Immature natural killer cell (primary cell): ENCODE measurements at places on chromosomes 16 and 17. TPM values are rescaled to one million over a fixed set of nuclear protein-coding genes. Genes with fewer than 3 reads are reported as not detected.

MYOCD gene
- not detected for polyA plus RNA-seq

TBC1D28 gene
- not detected for polyA plus RNA-seq

TRPV3 gene
- 1.3 TPM for polyA plus RNA-seq

DNA sequence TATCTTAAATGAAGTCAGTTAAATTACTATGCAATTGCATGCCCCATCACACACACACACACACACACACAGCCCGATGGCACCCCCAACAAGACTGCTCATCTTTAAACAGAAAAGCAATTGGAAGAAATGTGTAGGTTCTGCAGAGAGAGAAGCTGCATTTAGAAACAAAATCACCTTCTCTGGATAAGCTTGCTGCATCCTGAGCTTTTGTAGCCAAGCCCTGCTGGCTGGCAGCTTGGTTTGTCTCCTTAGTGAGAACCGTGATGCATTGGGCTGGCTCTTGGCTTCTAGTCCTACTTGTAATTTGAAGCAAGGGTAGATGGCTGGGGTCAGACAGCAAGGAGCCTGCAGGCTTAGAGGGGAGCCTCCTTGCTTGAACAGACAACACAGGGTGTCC is 153.8 kb downstream of the SOX9 start:
- DNase-seq: no peak

DNA sequence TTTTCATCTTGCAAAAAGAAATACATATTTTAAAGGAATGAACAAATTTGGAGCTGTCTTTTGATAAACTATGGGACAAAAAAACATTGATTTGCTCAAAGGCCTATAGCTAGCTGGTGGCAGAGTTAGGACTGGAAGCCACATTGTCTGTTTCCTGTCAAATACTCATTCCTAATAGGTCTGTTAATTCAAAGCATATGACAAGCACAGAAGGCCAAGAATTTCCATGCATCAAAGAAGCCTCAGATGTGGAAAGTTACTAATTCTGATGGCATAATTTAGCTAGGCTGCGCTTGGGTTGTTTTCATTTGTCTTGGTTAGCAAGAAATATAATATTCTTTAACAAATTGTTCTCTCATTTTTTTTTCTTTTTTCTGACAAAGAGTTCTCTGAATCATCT is 98.0 kb downstream of the CDK5R1 start:
- no peak for DNase-seq

DNA sequence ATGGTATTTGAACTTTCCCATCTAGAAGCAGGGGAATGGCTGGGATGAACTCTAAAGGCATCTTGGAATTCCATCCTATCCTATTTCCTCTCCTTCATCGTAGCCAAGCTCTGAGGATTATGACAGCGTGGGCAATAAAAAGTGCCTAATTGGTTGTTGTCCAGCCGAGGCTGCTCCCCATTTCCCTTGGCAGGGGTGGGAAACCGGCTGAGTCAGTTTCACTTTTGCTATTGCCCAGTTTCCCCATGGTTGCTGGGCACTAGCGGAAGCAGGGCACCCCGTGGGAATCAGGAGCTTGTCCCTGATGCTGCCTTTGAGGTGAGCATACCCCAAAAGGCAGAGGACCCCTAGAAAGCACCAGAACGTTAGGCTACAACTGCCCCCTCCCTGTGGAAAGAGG is 13.8 kb upstream of the SP2 start:
- no peak for DNase-seq

GRCh38 chr16:85557083-85557970 is 55.8 kb upstream of the GSE1 start:
- peak; percentile 40 for DNase-seq

DNA sequence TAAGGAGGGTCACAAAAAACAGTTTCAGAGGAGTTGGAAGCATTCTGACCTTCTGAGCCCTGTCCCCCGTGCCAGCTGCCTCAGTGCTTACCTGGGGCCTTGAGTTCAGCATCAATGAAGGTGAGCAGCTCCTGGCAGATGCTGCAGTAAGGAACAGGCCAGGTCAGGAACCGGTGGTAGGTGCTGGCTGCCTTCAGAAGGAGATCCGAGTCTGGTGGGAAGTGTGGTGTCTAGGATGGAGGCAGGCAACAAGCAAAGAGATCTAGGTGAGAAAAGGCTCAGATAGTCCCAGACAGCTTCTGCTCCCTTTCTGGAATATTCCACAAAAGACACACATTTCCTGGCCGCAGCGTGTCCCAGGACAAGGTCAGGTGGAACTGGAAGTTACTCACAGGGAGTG is 37.2 kb upstream of the PIK3R6 start:
- DNase-seq: no peak

DNA sequence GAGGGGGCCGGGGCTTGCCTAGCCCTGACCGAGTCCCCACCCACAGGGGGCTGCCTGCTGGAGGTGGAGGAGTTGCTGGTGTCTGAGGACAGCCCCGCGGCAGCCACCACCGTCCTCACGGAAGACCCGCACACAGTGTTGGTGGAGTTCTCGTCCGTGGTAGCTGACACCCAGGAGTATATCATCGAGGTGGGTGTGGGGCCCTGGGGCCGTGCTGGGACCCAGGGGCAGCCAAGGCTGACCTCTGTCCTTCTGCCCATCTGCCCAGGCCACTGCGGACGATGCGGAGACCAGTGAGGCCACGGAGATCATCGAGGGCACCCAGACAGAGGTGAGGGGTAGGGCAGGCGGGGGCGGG is 1.5 kb upstream of the DNASE1L2 start:
- no peak for DNase-seq

GRCh38 chr17:82202981-82203380 is 9.7 kb downstream of the CCDC57 start:
- DNase-seq: peak; percentile 29

GRCh38 chr16:1152651-1153259 is at the start of gene CACNA1H:
Gene CACNA1H, plus strand, starts transcription at chr16:1153106. Its CDS starts 632 bp downstream, at chr16:1153738.
- DNase-seq: peak; percentile 37

DNA sequence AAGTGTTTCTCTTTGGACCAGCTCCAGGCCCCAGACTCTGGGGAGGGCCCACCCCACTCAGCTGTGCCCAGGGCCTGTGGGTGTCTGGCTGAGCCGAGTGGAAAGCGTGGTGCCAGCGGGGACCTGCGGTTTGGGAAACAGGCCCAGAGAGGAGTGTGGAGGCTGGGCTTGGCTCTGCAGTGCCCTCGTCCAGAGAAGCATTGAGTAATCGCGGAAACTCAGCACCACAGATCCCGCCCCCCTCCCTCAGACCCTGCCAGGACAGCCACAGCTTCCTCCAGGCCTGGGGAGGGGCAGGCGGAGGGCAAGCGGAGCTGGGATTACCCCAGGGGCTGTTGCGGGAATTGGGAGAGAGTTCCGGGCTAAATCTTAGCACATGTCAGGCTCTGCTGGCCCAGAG is 14.6 kb upstream of the PITPNA start:
- DNase-seq: no peak

GRCh38 chr16:64295466-64295865 is 826.4 kb downstream of the CDH11 start:
- DNase-seq: no peak

GRCh38 chr17:80187515-80187941 is 17.7 kb downstream of the CARD14 start:
- no peak for DNase-seq

DNA sequence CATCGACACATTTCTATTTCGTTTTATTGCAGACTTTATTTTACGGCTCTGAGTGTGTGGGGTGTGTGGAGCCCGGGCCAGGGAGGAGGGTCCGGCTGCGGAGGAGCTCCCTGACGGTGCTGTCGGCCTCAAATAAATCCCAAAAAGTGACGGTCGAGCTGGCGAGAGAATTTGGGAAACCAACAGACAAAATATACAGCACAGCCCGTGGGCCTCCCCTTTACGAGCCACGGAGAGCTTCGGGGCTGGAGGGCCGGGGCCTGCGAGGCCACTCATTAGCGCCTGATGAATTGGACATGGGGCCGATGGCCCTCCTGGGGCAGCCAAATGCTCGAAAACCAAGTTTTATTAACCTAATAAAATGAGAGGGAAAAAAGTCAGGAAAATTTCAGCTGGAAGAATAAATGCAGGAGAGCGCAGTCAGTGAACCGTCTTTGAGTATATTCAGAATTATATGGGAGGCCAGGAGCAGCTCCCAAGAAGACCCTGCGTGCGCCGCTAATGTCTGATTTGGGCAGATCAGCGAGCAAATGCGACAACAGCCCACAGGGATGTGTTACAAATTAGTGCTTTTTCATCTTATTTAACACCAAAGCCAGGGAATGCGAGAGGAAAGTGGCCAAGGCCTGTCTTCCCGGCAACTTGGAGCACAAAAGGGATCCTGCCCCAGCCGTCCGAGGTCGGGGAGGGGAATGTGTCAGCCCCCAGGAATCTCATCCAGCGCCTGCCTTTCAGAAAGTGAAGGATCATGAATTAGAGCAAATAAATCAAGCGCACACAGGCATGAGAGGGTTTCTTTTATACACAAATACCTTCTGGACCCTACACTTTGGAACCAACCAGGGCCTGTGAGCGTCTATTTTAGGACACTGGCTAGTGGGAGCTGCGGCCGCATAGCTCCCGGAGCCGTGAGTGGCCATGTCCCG is 249.1 kb downstream of the C16orf95 start:
- no peak for DNase-seq

DNA sequence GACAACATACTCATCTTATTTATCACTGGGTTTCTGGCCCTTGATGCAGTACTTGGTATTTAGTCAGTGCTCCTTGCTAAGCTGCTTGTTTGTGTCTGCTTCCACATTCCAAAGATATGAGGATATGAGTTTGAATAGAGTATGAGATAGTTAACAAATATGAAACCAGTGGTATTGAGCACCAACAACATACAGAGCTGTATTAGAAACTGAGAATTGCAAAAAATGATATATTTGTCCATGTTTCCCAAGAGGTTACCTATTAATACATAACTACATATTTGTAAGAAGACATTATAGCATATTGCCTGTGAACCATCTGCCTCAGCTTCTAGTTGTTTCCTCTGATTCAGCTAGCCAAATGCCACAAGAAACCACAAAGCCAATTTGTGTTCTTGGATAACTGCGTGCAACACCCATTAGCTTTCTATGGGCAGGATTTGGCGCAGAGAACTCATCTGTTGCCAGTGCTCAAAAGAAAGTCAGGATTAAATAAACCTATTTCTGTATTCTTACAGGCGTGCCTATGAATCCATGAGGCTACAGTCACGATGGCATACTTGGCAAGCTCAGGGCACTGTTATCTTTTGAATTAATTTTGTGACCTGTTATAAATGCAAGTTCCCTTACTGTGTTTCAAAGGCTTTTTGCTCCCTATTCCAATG is 194.4 kb downstream of the MAP2K6 start:
- no peak for DNase-seq

DNA sequence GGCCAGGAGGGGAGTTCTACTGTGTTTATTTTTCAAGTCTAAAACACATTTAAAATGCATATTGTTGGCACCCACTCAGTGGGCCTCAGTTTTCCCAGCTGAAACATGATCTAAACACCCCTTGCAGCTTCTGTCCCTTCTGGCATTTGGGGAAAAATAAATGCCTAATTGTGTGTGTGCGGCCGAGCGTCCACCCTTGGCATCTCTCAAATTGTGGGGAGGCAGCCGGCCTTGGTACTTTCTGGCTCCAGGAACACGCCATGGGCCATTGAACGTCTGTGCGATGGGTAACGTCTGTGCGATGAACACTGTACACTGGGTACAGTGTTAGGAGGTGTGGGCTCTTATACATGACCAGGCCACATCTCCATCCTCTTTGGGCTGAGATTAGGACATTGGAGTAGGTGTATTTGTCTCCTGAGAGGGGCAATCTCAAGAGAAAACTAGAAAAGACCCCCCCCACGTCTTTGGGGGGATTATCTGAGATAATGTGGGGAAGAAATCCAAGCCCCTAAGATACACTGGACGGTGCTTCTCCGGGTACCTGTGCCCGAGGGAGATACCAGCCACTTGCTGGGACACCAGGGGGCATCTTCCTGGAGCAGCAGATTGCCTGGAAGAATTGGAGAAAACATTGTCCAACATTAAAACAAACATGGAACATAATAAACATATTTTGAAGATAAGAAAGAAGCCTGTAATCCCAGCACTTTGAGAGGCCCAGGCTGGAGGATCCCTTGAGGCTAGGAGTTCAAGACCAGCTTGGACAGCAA is 54.9 kb downstream of the RAB11FIP4 start:
- DNase-seq: no peak
